ENCODE measurements at places on chromosomes 5 and 9. TPM values are rescaled to one million over a fixed set of nuclear protein-coding genes. Genes with fewer than 3 reads are reported as not detected.

Gene RLN2
- not detected for total RNA-seq

Gene PCDHA4
- total RNA-seq = 0.04 TPM

Gene ZNF658
- total RNA-seq = 0.98 TPM

Gene ARL14EPL
- 0.20 TPM for total RNA-seq

Gene SPAG8
- total RNA-seq = 0.36 TPM

Gene HK3
- not detected for total RNA-seq

Gene SLC4A9
- not detected for total RNA-seq

GRCh38 chr9:5720151-5720550 lies 91.2 kb downstream of the RIC1 start:
- DNase-seq = no peak

DNA sequence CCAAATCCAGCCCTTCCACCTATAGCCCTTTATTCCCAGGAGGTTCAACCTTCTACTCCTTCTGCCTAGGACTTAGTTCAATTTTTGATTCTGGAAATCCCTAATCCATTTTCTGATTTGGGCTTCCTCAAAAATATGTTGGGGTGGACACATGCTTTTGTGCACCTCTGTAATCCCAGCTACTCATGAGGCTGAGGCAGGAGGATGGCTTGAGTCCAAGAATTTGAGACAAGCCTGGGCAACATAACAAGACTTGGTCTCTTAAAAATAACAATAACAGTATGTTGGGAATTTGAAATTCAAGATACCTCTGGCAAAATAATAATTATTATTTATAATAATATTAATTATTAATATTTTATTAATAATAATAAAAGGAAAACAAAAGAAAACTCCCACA lies 188.7 kb upstream of the TLE4 start:
- DNase-seq = no peak

- no peak for DNase-seq
These were observed 81.5 kb upstream of the CHD1 start for GRCh38 chr5:99010294-99010693.

- DNase-seq = no peak
These were observed 470.6 kb downstream of the CCDC171 start for GRCh38 chr9:16023446-16023845.

GRCh38 chr9:78354989-78355388 lies 58.1 kb downstream of the PSAT1 start:
- no peak for DNase-seq

DNA sequence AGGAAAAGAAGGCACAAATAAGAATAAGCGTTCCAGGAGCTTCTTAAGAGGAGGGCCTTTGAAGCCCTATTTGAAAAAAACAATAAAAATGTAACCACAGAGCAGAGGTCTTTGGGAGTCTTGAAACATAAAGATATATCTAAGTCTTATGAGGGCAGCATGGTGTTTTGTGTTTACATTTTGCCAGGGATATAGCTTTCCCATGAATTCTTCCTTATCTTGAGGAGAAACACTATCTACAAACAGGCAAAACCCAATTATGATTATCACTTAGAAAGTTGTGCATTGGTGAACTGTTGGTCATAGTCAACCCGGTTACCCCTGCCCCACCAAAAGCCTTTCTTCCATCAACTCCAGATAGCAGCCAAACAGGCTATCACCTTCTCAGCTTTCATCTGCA lies 23.6 kb upstream of the LHFPL2 start:
- DNase-seq = no peak

- no peak for DNase-seq
These were observed 306.2 kb downstream of the PIK3R1 start for GRCh38 chr5:68521776-68522175.

All from K562 (cell line).